Mesenteric fat pad (tissue), 1 donor: ENCODE measurements at places on chromosomes 4 and X. TPM values are rescaled to one million over a fixed set of nuclear protein-coding genes. Genes with fewer than 3 reads are reported as not detected.

DNA sequence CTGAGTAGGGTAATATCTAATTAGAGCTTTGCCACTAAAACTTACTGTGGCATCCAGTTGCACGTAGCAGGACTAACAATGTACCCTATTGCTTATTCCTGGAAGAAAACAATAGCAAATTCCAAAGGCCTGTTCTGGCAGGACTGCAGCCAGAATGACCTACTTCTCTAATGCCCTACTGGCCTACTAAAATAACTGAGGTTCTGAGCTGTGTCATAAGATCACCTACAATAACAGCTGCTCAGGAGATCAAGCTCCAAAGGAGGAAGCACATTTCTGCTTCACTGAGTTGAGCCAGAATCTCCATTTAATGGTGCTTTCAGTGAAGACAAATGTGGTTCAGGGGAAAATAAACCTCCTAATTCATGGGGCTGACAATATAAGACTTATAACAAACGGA is 42.2 kb upstream of the CXCL8 start:
- DNase-seq: no peak

DNA sequence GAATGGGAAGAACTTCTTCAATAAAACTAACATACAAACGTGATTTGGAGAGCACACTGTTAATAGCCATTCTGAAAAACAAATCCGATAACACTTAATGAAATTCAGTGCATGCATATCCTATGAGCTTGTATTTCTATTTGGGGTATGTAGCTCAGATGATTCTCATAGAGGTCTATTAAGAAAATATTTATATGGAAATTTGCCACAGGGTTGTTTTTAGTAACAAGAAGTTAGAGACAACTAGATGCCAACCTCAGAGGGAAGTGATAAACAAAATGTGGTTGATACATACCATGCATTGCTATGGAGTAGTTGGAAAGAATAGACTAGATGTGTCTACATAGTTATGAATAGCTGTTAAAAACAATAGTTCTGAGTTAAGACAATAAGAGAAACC is 395.8 kb upstream of the MAGEB18 start:
- no peak for DNase-seq

DNA sequence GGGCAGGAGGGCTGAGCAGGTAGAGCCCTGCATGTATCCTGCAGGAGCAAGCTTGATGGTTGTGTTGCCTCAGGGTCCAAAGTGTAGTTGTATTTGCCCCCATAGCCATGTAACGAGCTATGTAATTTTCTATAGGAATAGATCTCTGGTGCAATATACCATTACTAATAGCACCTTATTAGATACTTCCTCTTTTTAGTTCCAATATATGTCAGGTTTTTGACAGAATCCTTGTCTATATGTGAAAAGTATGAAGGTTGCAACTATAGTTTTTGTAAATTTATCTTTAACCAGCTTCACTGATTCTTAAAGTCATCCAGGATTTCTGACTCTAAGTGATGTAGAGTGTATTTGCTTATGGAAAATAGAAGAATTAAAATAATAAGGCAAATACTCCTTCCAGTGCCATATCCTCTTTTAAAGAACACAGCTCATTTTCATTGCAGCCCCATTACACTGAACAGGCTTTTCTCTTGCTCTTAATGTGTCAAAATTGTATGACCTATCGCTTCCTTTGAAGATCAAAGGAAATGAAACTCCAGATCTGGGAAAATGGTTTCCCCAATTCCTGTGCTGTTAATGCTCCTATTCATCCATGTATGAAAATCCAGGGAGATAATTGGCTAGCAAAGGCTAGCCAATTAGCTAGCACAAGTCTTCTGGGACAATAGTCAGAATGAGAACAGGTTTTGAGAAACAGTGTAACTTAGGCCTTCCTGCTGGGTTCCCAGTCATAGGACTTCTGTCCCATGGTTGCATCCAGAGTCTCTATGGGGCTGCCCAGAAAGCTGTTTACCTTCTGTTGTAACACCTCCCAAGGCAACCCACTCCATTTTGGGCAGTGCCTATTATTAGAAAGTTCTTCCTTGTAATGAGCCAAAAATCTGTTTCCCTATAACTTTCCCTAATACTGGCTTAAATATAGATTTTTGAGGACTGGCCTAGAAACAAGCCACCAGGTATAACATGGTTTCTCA is 90.6 kb downstream of the TSPAN7 start:
- no peak for DNase-seq

GRCh38 chr4:111360906-111361305 is 738.0 kb upstream of the PITX2 start:
- no peak for DNase-seq

TMPRSS11D gene
- not detected for total RNA-seq

PCDH10 gene
- total RNA-seq: 0.06 TPM

NR3C2 gene
- 7.1 TPM for total RNA-seq

STS gene
- total RNA-seq: 30.8 TPM

SPANXN4 gene
- total RNA-seq: not detected

BEX2 gene
- total RNA-seq: not detected

TRIM61 gene
- 2.1 TPM for total RNA-seq

HMX1 gene
- total RNA-seq: not detected

CXCR3 gene
- total RNA-seq: 0.22 TPM
